Inflammatory macrophage treated with lipopolysaccharide for 1 hour (primary cell): ENCODE measurements at places on chromosomes 16 and 17.

GRCh38 chr16:87404764-87405625, 12.9 kb downstream of the MAP1LC3B start:
- DNase-seq: no peak

DNA sequence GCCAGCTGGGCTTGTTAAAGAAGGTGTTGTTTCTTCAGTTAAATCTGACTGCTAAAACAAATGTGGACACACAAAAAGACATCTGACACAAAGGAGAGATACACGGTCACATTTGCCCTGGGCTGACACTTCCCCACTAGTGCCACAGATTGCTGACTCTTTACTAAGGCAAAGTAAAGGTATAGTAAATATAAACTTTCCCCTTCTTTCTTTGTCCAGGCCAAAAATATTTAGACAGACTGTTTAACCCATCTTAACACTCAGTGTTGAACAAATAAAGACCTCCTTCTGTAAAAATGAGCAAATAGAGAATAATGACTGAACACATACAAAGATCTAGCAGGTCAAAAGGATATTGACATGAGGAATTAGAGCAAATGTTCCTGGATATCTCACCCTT, 58.4 kb downstream of the SCNN1G start:
- DNase-seq: no peak

- DNase-seq: no peak
Observed at GRCh38 chr17:57313097-57313835, 56.9 kb downstream of the MSI2 start.

GRCh38 chr17:17207998-17208397, 1.9 kb upstream of the PLD6 start:
- DNase-seq: no peak

DNA sequence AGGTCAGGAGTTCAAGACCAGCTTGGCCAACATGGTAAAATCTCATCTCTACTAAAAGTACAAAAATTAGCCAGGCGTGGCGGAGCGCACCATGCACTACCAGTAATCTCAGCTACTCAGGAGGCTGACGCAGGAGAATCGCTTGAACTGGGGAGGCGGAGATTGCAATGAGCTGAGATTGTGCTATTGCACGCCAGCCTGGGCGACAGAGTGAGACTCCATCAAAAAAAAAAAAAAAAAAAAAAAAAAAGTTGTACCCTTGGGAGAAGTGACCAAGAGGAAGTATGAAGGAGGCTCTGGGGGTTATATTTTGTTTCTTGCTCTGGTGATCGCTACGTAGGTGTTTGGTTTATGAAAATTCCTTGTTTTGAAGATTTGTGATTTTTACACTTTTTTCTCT, 66.3 kb downstream of the LITAF start:
- no peak for DNase-seq
